ENCODE measurements at places on chromosomes 4 and X. TPM values are rescaled to one million over a fixed set of nuclear protein-coding genes. Genes with fewer than 3 reads are reported as not detected.

GRCh38 chr4:136465691-136466090, 1066.6 kb downstream of the PCDH18 start:
- no peak overlapping the region for H3K27ac ChIP-seq
- H3K4me1 ChIP-seq, result no peaks in the 10 kb centered on the region
- no peak for DNase-seq
- H3K4me3 ChIP-seq, result no peak overlapping the region
- no peaks in the 10 kb centered on the region for H3K27me3 ChIP-seq

DNA sequence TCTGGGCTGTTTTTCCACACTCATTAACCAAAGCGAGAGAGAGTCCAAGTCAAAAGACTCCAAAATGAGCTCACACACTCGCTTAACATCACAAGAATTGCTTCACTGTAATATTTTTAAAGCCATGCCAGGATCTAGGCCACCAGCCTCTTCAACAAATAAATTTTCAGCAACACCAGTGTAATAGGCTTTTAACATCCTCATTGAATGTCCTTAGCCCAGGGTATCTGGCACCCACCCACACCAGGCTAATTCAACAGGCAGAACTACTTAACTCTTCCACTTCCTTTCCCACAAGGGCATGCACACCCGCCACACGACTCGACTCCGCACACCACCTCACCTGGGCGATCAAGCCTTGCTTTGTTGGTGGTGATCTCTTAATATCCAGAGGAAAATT, 34.2 kb downstream of the FAT1 start:
- peak overlapping the region; percentile 68 for H3K27ac ChIP-seq
- H3K36me3 ChIP-seq, result no peaks in the 10 kb centered on the region
- H3K27me3 ChIP-seq, result no peaks in the 10 kb centered on the region
- no peak for DNase-seq
- H3K4me1 ChIP-seq, result peaks cover 73% of the 10 kb centered on the region
- no peak overlapping the region for H3K4me3 ChIP-seq

GRCh38 chr4:31104043-31104442, 383.9 kb downstream of the PCDH7 start:
- H3K36me3 ChIP-seq, result no peaks in the 10 kb centered on the region
- H3K27ac ChIP-seq, result no peak overlapping the region
- DNase-seq, result no peak
- no peak overlapping the region for H3K4me3 ChIP-seq
- no peaks in the 10 kb centered on the region for H3K4me1 ChIP-seq

DNA sequence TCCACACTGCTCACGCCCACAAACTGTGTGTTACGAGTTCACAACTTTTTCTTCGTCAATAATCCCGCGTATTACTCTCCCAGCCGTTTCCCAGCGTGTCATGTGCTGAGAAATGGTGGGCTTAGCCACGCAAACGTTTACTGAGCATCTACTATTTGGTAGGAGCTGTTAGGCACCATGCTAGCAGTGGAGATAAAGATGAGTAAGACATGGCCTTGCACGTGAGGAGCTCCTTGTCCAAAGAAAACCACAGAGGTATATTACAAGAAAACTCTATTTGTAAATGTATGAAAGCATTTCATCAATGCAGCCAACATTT, 821 bp upstream of the TMEM128 start:
- no peaks in the 10 kb centered on the region for H3K27me3 ChIP-seq
- H3K4me1 ChIP-seq, result peaks cover 19% of the 10 kb centered on the region
- no peaks in the 10 kb centered on the region for H3K36me3 ChIP-seq
- peak overlapping the region; percentile 87 for H3K27ac ChIP-seq
- no peak for DNase-seq

DNA sequence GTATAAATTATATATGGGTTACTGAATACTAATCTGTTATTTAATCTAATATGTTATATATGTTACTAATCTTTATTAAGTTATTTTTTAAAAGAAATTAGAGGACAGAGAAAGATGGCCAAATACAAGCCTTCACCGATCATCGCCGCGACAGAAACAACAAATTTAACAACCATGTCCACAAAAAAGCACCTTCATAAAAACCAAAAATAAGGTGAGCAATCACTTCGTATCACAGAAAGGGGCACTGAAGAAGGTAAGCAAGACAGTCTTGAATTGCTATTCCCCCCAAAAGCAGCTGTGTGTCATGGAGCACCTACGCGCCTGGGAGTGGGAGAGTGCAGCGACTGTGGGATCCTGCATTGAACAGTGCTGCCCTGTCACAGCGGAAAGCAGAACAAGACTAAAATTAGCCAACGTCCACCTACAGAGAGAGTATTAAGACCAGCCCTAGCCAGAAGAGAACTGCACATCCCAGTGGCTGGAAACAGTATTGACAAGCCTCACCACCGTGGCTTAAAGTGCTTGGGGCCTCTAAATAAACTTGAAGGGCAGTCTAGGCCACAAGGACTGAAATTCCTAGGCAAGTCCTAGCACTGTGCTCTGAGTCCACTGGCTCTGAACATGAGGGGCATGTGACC, 38.5 kb downstream of the LRBA start:
- no peaks in the 10 kb centered on the region for H3K36me3 ChIP-seq
- H3K4me1 ChIP-seq, result peaks cover 3% of the 10 kb centered on the region
- no peaks in the 10 kb centered on the region for H3K27me3 ChIP-seq

GRCh38 chrX:148363471-148364235, 136.8 kb upstream of the AFF2 start:
- no peak overlapping the region for H3K27ac ChIP-seq
- H3K4me3 ChIP-seq, result no peak overlapping the region
- H3K27me3 ChIP-seq, result no peaks in the 10 kb centered on the region
- no peak for DNase-seq
- H3K4me1 ChIP-seq, result no peaks in the 10 kb centered on the region

DNA sequence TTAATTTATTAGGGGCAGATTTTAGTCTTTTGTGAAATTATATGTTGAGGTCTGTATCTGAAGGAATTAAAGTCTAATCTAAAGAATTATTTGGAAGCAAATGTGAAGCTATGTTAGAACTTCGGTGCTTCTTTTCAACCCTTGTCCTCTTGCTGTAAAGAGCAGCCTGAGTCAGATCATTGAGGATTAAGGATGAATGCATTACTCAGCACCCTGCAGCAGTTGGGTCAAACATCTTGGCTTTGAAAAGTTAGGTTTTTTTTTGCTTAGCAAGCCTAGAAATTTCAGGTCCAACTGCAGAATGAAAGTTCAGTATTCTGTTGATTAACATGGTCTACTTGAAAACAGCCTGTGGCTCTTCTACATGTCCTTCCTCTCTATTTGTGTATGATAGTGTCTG, 57.6 kb downstream of the SLC4A4 start:
- H3K27ac ChIP-seq, result no peak overlapping the region
- no peaks in the 10 kb centered on the region for H3K36me3 ChIP-seq
- no peaks in the 10 kb centered on the region for H3K27me3 ChIP-seq
- no peak for DNase-seq

DNA sequence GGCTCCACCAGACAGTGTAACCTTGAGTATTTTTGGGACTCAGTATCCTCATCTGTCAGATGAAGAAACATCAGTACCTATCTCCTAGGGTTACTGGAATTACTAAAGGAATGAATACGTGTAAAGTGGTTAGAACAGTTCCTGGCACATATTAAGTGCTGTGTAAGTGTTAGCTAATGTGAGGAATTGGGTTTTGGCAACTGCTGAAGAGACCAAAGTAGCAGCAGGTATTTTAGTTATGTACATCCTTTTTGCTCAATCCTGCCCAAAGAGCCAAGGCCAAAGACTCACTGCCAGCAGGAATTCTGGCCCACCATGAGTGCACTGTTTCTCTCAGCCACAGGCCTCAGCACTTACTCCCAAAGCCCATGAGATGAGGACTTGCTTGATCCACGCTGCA, 16.7 kb upstream of the MCF2 start:
- no peak for DNase-seq
- no peaks in the 10 kb centered on the region for H3K27me3 ChIP-seq
- no peak overlapping the region for H3K4me3 ChIP-seq
- H3K4me1 ChIP-seq, result no peaks in the 10 kb centered on the region
- H3K27ac ChIP-seq, result no peak overlapping the region

DNA sequence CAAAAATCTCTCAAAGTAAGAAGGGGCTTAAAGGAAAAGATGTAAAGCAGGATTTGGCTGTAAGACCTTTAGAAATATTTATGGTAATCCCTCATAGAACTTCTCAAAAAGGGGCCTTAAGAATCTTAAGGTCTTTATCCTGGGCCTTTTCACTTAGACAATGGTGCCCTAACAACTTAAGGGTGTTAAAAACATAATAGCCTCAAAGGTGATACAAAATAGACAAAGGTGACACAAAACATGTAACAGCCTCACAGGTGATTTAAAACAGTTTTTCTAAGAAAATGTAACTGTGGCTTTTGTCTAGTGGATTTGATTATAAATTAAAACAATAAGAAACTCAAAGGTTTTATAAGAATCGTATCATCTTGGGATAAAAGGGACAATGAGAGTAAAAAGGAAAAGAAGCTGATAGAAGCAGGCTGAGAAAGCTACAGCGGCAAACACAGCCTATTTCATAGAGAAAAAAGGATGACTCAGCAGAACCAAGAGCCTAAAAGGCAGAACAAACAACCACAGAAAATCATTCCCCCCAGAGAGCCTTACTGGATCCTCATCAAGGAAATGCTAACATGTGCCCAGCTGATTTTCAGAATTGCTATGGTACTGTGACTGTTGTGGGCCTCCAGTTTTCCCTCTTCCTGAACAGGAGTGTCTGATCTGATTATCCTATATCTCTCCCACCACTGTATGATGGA, 164.3 kb downstream of the STPG2 start:
- no peaks in the 10 kb centered on the region for H3K36me3 ChIP-seq
- H3K27me3 ChIP-seq, result no peaks in the 10 kb centered on the region
- H3K4me3 ChIP-seq, result no peak overlapping the region
- no peak overlapping the region for H3K27ac ChIP-seq

DNA sequence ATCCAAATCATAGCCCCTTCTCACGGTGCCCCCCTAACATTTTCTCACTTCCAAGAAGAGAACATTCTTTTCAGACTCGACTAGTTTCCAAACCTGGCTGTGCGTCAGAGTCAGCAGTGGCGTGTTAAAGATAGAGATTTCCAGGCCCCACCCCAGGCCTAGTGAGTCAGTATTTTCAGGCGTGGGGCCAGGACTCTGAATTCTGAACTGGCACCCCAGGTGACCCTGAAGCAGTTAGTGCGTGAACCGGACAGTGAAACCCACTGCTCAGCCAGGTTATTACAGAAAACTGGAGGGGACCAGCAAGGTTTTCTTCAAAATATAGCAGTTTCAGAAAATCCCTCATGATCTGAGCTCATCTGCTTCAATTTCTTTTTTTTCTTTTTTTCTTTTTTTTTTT, 35.0 kb upstream of the BCOR start:
- H3K27ac ChIP-seq, result peak overlapping the region; percentile 62
- no peak overlapping the region for H3K4me3 ChIP-seq
- H3K4me1 ChIP-seq, result no peaks in the 10 kb centered on the region
- H3K36me3 ChIP-seq, result no peaks in the 10 kb centered on the region

- no peak for DNase-seq
- no peak overlapping the region for H3K27ac ChIP-seq
- H3K4me1 ChIP-seq, result no peaks in the 10 kb centered on the region
- H3K27me3 ChIP-seq, result no peaks in the 10 kb centered on the region
- H3K4me3 ChIP-seq, result no peak overlapping the region
Observed at GRCh38 chrX:115018040-115018647, 728 bp upstream of the IL13RA2 start.

DNA sequence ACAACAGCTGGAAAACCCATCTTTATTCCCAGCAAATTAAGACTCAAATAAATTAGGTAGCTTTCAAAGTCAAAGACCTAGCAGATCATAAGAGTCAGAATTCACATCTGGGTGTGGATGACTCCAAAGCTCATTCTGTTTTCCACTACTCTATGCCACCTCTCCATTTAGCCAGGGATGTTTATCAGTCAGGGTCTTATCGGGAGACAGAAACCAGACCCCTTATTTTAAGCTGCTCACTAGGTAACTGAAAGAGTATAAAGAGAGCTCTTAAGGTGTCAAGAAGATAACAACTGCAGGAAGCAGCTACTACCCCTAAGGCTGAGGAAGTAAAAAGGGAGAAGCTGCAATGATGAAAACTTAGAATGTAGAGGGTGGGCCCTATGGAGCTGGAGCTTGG, 333.7 kb upstream of the KLF3 start:
- H3K36me3 ChIP-seq, result no peaks in the 10 kb centered on the region
- no peak overlapping the region for H3K27ac ChIP-seq
- DNase-seq, result no peak
- no peaks in the 10 kb centered on the region for H3K4me1 ChIP-seq
- H3K27me3 ChIP-seq, result no peaks in the 10 kb centered on the region

DNA sequence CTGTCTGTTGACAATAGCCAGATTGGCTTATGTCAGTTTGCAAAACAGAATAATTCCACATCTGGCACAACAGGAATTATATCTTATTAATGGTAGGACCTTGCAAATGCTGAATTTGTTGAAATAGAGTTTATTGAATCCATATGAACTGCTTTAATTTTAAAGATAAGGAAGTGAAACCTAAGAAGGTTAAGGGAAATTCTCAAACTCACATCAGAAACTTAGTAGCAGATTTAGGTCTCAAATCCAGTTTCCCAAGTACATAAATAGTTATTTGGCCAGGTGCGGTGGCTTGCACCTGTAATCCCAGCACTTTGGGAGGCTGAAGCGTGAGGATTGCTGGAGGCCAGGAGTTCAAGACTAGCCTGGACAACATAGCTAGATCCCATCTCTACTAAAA, 117.1 kb downstream of the HNRNPD start:
- H3K27me3 ChIP-seq, result no peaks in the 10 kb centered on the region
- no peaks in the 10 kb centered on the region for H3K36me3 ChIP-seq
- H3K4me1 ChIP-seq, result no peaks in the 10 kb centered on the region
- no peak overlapping the region for H3K4me3 ChIP-seq

DNA sequence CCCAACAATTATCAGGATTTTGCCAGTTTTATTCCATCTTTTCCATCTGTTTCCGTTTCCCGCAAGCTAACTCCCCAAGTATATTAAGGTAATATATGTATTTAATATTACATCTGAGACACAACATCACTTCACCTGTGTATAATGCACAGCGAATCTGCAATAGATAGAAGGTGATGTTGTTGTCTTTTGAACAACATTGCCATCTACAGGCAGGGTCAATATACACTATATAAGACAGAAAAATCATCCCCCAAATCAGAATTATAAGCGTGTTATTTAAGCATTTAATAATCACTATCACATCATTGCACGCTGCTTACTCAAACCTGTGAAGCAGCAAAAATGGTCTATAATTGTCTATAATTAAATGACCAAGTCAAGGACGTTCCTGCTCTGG, 1115.5 kb downstream of the NLGN4X start:
- H3K36me3 ChIP-seq, result no peaks in the 10 kb centered on the region
- H3K4me3 ChIP-seq, result no peak overlapping the region
- DNase-seq, result no peak
- H3K27ac ChIP-seq, result no peak overlapping the region
- no peaks in the 10 kb centered on the region for H3K4me1 ChIP-seq
- H3K27me3 ChIP-seq, result no peaks in the 10 kb centered on the region

- peaks cover 32% of the 10 kb centered on the region for H3K4me1 ChIP-seq
- peak; percentile 31 for DNase-seq
Observed at GRCh38 chrX:47200385-47201150, 6.9 kb downstream of the UBA1 start.

GRCh38 chr4:7719354-7720174, 220.1 kb downstream of the AFAP1 start:
- H3K36me3 ChIP-seq, result no peaks in the 10 kb centered on the region
- H3K27ac ChIP-seq, result no peak overlapping the region
- no peak overlapping the region for H3K4me3 ChIP-seq

REPS2 gene
- total RNA-seq, result 10.4 TPM

MAGEB2 gene
- not detected for total RNA-seq

PABPC4L gene
- total RNA-seq, result 1.2 TPM

SOWAHB gene
- not detected for total RNA-seq

PDGFRA gene
- total RNA-seq, result 97.0 TPM

SLC49A3 gene
- 18.0 TPM for total RNA-seq

KCNIP4 gene
- total RNA-seq, result not detected

MAGEA2 gene
- not detected for total RNA-seq

Measured in tibial nerve (tissue), 4 donors.